ENCODE measurements at places on chromosomes 3 and 15. TPM values are rescaled to one million over a fixed set of nuclear protein-coding genes. Genes with fewer than 3 reads are reported as not detected.

The ZNF80 gene
- total RNA-seq, result 0.65 TPM

- no peak for DNase-seq
- H3K27ac ChIP-seq, result no peak overlapping the region
- H3K27me3 ChIP-seq, result no peaks in the 10 kb centered on the region
- H3K36me3 ChIP-seq, result no peaks in the 10 kb centered on the region
These were observed 32.5 kb upstream of the AP3B2 start for GRCh38 chr15:82742134-82742533.

DNA sequence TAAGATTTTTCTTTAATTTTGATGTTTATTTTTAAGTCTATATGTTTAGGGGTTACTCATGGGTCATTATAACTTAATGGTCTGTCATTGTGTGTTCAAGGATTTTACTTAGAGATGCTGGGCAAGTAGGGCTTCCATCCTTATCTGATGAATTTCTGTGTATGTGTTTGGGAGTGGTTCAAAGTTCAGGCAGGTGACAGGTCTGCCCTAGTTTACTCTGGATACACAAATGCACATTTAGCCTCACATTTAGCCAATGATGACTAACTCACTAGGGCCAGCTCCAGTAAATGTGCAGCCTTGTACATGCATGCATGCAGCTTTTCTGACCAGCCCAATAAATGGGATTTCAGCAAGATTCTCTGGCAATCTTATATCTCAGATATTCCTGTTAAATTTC lies 554.1 kb downstream of the SI start:
- H3K4me1 ChIP-seq, result no peaks in the 10 kb centered on the region
- H3K27ac ChIP-seq, result no peak overlapping the region
- H3K4me3 ChIP-seq, result no peak overlapping the region
- H3K27me3 ChIP-seq, result no peaks in the 10 kb centered on the region
- H3K36me3 ChIP-seq, result no peaks in the 10 kb centered on the region

- no peaks in the 10 kb centered on the region for H3K27me3 ChIP-seq
- DNase-seq, result no peak
- no peak overlapping the region for H3K4me3 ChIP-seq
- H3K4me1 ChIP-seq, result no peaks in the 10 kb centered on the region
- H3K36me3 ChIP-seq, result no peaks in the 10 kb centered on the region
These were observed 363.4 kb downstream of the RBMS3 start for GRCh38 chr3:29644261-29644660.

DNA sequence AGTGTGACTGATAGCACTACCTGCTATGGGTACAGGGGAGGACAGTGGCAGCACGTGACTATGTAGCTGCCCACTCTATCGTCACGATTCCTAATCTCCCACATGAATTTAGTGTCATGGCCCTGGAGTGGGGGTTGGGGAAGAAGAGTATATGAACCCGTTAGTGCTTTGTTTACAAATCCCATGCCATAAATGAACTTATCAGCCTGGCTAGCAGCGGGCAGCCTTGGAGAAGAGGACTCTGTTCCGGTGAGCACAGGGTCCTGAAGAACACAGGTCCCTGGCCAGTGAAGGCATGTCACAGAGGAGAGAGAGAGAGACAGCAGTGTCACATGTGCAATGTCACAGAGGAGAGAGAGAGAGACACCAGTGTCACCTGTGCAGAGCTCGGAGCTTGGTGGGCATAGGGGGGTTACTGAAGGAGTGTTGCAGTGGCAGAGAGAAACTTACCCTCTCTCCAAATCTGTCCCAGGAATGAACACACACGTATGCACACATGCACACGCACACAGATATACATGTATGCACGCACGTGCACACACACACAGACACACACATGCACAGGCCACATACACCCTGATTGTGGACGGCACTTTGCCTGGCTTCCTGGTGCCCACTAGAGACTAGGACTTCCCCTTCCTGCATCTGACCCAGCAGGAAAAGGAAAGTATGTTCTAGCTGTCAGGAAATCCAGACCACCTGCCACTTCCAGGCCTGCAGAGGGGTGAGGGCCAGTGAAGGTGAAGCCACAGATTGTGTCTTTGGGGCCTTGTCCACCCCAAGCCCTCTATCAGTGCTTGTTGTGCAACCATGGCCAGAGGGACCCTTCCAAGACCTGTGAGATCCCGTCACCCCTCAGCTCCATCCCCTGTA lies 26.3 kb downstream of the ITGA11 start:
- H3K27me3 ChIP-seq, result no peaks in the 10 kb centered on the region
- H3K36me3 ChIP-seq, result no peaks in the 10 kb centered on the region
- no peaks in the 10 kb centered on the region for H3K4me1 ChIP-seq
- no peak for DNase-seq
- no peak overlapping the region for H3K4me3 ChIP-seq

Data from naive thymus-derived CD4-positive, alpha-beta T cell (primary cell).